ENCODE measurements at places on chromosomes 4 and X.

GRCh38 chr4:11471046-11471441 is 42.4 kb upstream of the HS3ST1 start:
- DNase-seq, result no peak

GRCh38 chr4:140602714-140603113 is 34.0 kb upstream of the UCP1 start:
- DNase-seq, result no peak

DNA sequence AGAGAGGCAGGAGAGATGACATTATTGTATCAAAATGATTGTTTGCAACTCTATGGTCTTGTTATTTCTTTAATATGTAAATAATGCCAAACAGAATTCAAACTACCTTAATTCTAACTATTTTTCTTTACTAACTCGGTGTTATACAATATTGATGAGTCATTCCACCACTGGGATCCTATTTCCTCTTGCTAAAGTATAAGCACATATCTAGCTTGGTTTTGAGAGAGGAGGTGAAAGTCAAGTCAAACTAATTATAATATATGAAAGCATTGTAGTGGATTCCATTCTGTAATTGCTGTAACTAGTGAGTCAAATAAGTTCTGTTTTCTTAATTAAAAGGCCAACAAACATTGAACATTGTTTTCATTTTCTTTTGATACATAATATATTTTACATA is 837.6 kb downstream of the PDHA2 start:
- DNase-seq, result no peak

DNA sequence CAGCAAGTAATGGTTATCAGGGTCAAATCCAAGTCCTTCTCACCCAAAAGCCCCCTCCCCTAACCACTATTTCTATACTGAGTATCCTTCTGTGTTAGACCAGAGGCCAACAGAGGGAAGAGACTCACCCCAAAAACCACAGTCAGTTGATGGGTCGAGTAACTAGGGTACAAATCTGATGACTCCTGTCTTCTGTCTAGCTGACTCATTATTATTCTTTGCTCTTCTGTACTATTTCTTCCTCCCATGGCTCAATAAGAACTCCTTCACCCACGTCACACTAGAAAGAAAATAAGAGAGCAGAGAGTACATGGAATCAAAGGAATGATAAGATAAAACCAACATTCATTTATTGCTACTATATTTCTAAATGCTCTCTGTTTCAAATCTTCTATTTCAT is 2.0 kb downstream of the RAB40A start:
- no peak for DNase-seq

DNA sequence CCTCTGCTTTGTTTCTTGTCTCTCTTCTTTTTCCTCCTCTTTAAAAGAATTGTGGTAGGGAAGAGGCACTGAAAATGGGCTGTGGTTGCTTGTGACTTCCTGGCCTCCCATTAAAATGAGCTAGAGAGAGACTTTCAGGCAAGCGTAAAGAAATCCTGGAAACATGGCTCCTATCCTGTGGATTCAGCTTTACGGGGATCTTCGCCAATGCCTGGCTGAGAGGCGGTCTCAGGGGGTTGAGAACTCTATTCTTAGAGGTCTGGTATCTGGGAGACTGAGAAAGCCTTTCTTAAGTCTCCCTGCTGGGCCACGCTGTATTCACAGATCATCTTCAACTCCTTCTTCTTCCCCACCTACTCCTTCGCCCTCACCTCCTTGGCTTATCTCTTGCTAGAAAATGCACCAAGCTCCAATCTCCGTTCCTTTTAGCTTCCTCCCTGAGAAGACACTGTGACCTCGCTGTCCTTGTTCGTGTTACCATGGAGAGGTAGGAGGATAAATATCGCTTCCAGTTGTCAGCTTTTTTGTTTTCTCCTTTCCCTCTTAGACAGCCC is 542 bp upstream of the KLF8 start:
- DNase-seq, result no peak

DNA sequence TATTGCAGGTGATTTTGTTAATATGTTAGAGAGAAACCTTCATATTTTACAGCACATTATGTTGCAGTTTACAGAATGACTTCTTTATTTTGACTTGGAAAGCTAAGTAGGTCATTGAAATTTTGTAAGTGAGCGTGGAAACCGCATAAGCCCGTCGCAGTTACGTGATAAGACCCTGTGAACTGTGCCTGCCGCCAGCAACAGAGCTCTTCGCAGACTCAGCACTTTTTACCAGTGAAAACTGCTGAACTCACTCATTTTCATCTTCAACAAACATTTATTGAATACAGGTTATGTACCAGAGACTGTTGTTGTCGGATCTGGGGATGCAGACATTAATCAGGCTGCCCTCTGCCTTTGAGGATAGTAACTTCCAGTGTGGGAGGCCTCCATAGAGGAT is 355.7 kb downstream of the HS3ST1 start:
- no peak for DNase-seq

DNA sequence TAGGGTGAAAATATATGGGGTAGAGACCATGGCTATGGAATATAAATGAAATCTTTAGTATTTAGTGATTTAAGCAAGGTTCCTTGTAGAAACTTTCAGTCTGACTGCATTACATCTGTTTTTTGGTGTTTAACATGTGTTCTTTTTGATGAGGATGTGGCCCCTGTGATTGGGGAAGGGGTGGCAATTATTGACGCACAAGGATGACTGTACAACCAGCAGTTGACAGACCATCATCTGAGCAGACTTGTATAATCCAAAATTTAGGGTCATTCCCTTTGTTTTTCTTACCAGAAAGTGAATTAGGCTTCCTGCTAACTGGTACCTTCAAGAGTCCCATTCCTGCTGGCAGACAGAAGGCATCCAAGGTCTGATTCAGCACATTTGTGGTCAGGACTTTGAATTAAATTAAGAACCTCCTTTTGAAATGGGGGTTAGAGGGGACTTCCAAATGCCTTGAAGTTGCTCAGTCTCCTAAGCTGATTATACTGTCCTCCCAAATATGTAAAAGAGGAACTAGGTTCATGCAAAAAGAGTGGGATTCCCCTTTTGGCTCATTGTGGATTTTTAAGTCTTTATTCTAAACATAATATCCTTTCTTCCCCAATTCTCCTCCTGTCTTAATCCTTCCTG is 112.4 kb upstream of the CXCL13 start:
- peak; percentile 31 for DNase-seq

DNA sequence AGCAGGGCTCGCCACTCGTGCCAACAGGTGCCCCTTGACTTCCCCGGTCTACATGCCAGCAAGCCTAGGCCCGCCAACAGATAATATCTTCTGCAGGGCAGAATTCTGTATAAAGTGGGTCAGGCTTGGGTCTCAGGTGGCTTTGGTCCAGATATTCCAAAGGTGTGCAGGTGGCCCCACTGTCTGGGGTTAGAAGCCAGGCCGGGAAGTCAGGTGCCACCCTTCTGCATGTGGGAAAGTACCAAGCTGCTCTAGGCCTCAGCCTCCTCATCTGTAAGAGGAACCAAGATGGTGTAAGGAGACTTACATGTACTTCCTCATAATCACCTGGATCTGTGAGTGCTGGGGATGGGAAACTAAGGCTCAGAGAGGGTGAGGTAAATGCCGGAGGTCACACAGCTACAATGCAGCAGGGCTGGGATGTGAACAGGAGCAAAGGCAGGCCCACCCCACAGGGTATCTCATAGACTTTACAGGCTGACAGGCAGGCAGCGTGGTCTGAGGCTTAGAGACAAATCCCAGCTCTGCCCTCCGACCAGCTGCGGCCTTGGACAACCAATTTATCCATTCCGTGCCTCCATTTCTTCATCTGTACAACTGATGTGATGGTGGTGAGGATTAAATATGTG is 35.9 kb downstream of the WDR1 start:
- DNase-seq, result peak; percentile 19

DNA sequence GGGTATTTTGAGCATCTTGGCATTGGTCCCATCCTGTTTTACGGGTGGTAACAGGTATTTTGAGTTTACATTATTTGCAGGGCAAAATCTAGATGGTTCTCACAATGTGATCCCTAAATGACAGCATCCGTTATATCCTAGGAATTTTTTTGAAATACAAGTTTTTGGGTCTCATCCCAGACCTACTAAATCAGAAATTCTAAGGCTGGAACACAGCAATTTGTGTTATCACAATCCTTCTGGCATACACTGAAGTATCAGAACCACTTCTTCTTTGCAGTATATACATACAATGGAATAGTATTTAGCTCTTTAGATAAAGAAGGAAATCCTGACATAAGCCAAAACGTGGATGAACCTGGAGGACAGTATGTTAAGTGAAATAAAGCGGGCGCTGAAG is 104.1 kb upstream of the LSM6 start:
- no peak for DNase-seq

GRCh38 chr4:87100168-87100567 is 120.2 kb downstream of the KLHL8 start:
- DNase-seq, result no peak

DNA sequence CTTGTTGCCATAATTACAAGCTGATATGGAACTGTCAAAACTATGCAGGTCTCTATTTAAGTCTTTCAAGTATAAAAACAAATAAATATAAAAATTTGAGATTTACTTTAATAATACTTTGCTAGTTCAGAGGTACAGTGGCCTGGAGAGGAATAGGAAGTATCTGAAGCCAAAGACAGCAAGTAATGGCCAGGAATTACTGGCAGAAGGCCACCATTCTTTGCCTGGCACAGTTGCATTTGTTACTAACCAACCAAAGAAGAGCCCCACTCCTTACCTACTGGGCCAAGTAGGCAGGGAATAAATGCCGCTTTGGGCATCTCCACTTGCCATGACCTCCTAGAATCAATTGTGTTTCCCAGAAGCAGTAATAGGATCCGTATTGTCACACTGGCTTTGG is 13.8 kb upstream of the ADAMTS3 start:
- DNase-seq, result no peak

DNA sequence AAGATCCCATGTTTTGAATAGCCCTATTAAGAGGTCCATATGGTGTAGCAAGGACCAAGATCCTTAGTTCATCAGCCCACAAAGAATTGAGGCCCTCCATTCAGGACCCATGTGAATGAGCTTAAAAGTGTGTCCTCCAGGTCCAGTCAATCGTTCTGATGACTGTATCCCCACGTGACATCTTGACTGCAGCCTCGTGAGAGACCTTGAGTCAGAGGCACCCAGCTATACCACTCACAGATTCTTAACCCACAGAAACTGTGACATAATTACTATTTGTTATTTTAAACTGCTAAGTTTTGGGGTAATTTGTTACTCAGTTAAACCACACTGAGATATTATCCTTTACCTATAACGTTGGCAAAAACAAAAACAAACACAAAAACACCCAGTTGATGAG is 62.4 kb downstream of the ZNF182 start:
- no peak for DNase-seq

GRCh38 chr4:139554893-139555704 is 920 bp downstream of the SETD7 start:
- peak; percentile 72 for DNase-seq

GRCh38 chr4:116088771-116089170 is 975.4 kb upstream of the NDST4 start:
- no peak for DNase-seq

GRCh38 chrX:112818114-112819007 is 22.3 kb downstream of the AMOT start:
- no peak for DNase-seq

GRCh38 chrX:13271511-13271910 is 48.3 kb downstream of the ATXN3L start:
- no peak for DNase-seq

DNA sequence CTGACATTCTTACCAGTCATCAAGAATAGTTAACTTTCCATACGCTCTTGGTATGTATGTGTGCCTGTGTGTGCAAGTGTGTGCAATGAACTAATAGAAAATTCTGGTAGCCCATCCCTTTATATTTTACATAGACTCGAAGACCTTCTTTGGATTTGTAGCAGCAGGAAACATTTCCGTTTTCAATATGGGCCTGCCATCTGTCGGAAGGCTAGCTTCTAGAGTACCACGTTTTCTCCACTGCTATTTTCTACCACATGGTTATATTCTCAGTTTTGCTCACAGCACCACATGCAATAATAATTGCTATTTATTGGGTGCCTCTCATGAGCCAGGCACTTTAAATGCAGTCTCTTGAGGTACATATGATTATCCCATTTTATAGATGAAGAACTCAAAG is 47.9 kb upstream of the PTCHD1 start:
- no peak for DNase-seq

DNA sequence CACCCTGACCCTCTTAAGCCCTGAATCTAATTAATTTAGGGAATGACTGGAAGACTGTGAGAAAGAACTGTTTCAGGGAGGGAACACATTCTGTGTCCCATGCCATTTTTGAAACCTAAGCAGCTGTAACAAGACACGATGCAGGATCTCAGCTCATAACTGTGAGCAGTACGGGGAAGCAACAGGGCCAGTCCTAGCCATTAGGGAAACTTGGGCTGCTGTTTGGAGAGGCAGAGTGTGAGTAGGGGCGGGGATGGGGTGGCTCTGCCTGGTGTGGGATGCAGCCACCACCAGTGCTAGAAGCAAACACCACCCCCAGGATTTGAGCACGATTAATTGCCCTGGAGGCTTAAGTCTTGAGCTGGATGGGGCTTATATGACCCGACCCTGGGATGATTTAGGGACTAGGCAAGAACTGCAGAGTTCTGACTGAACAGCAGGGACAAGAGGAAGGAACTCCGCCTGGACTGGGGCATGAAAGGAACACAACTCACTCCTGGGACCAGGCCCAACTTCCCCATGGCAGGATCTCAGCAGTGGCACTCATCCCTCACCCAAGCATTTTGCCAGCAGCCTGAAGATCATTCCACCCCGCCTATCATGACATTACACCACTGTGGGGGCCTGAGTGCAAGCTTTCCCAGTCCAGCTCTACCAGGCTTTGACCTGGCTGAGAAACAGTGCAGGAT is 43.1 kb downstream of the ATRX start:
- DNase-seq, result no peak

- no peak for DNase-seq
Measured at GRCh38 chr4:89653012-89653411, 183.9 kb downstream of the SNCA start.

DNA sequence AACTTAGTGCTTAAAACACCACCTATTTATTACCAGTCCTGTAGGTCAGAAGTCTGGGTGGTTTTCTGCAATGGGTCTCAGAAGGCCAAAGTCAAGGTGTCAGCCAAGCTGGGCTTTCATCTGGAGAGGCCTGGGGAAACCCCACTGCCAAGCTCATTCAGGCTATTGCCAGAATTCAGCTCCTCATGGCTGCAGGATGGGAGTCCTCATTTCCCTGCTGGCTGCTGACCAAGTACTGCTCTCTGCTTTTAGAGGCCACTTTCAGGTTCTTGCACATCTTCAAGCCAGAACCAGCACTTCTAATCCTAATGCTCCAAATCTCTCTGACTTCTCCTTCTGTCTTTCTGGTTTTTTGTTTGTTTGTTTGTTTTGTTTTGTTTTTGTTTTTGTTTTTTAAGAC is 109.3 kb downstream of the BCOR start:
- DNase-seq, result no peak

GRCh38 chr4:100061835-100062234 is 111.8 kb upstream of the H2AZ1 start:
- DNase-seq, result no peak

Measured in GM13976 (cell line).